ENCODE measurements at places on chromosomes 13 and 19. TPM values are rescaled to one million over a fixed set of nuclear protein-coding genes. Genes with fewer than 3 reads are reported as not detected.

- DNase-seq = no peak
Observed at GRCh38 chr13:27919659-27919933, 204 bp upstream of the PDX1 start.

The MBD3L3 gene
- not detected for polyA plus RNA-seq

- DNase-seq = no peak
Observed at GRCh38 chr19:12660980-12661379, 5.6 kb downstream of the MAN2B1 start.

The ENOX1 gene
- polyA plus RNA-seq = 8.8 TPM
